Uterine smooth muscle cell (primary cell): ENCODE measurements at places on chromosomes 2 and 18. TPM values are rescaled to one million over a fixed set of nuclear protein-coding genes. Genes with fewer than 3 reads are reported as not detected.

Gene SERPINB3
- not detected in 2 replicates for total RNA-seq

Gene SLC9A4
- total RNA-seq: not detected in 2 replicates

Gene SERPINB11
- total RNA-seq: not detected in 2 replicates

Gene DNAJC5G
- not detected in 2 replicates for total RNA-seq

Gene VIT
- 0.37 and 1.5 TPM in 2 replicates for total RNA-seq

Gene INPP5D
- 0.11 and 1.6 TPM in 2 replicates for total RNA-seq

Gene GALNT3
- 0.87 and 0.89 TPM in 2 replicates for total RNA-seq

Gene SLC8A1
- 53.6 and 90.3 TPM in 2 replicates for total RNA-seq

Gene EFHD1
- 0.12 TPM in 1 of 2 replicates, not detected in the other for total RNA-seq
